ENCODE measurements at places on chromosomes 6 and 20. TPM values are rescaled to one million over a fixed set of nuclear protein-coding genes. Genes with fewer than 3 reads are reported as not detected.

Gene LY86
- total RNA-seq = 7.9 TPM

Gene GTSF1L
- total RNA-seq = not detected

Gene RAD21L1
- total RNA-seq = not detected

DNA sequence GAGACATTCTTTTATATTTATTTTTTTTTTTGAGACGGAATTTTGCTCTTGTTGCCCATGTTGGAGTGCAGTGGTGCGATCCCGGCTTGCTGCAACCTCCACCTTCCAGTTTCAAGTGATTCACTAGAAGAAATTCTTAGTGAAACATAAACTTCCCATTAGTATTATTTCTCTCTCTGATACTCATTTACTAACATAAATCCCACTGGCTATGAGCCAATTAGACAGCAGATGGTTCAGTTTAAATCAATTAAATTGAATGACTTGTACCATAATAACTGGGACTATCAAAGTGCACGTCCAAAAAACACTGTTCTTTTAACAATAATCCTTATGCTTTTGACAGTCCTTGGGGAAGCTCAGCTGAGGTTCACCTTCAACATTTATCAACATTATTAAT is 111.2 kb upstream of the PTCHD4 start:
- H3K36me3 ChIP-seq = no peaks in the 10 kb centered on the region
- no peaks in the 10 kb centered on the region for H3K27me3 ChIP-seq
- DNase-seq = no peak
- H3K4me1 ChIP-seq = no peaks in the 10 kb centered on the region
- no peak overlapping the region for H3K27ac ChIP-seq
- no peak overlapping the region for H3K4me3 ChIP-seq

DNA sequence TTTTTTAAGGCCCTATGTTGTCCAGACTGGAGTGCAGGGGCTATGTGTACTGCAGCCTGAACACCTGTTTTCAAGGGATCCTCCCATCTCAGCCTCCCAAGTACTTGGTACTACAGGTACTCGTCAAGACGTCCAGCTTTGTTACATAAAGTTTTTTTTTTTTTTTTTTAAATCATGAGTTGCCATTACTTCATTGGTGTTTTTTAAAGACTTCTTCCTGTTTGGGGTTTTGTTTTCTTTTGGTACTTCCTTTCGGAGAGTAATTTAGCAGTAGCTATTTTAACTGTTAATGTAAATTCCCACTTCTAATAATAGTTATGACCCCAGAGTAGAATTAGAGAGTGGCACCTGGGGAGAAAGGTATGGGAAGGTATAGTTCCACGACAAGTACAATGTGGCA is 10.5 kb downstream of the ZNFX1 start:
- DNase-seq = no peak
- no peak overlapping the region for H3K4me3 ChIP-seq
- no peaks in the 10 kb centered on the region for H3K27me3 ChIP-seq

DNA sequence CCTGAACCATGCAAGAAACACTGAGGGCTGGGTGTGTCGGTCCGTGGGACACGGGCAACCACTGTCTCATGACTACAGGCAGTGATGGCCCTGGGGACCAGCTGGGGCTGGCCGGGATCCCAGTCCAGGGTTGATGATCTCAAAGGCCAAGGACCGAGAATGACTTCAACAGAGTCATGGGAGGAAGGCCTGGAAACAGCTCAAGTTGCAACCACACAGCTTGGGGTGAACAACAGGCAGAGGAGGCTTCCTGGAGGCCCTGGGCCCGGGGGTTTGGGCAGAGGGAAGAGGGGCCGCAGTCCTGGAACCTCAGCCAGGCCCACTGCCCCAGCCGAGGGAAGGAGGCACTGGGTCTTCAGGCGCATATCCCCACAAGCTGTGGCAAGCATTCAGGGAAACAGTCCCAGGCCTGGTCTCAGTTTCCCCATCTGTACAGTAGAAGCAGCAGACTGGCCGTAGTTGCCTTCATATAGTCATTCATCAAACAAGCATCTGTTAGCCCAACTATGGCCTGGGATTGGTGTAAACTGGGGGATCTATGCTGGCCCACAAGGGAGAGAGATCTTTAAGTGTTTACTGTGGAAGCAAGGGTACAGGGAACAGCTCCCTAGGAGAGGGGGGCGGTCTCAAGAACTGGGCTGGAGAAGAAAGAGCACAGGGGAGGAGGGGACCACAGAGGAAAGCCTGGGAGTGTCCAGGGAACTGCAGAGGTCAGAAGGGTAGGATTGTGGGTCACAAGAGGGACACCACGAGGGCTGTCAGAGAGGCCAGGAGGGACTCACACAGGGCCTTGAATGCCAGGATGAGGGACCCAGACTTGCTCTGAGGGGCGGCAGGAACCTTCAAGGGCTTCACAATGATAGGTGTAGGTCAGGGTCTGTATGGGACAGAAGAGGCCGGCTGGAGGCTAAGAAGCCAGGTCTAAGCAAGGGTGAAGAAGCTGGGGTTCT is 2.1 kb downstream of the MYL9 start:
- peaks cover 5% of the 10 kb centered on the region for H3K36me3 ChIP-seq
- H3K4me1 ChIP-seq = peaks cover 46% of the 10 kb centered on the region
- no peak overlapping the region for H3K4me3 ChIP-seq

GRCh38 chr20:12824328-12825225 is 184.2 kb upstream of the SPTLC3 start:
- H3K27ac ChIP-seq = no peak overlapping the region
- no peaks in the 10 kb centered on the region for H3K27me3 ChIP-seq
- DNase-seq = no peak
- H3K36me3 ChIP-seq = no peaks in the 10 kb centered on the region
- H3K4me3 ChIP-seq = no peak overlapping the region

- H3K27me3 ChIP-seq = peaks cover 17% of the 10 kb centered on the region
- H3K36me3 ChIP-seq = no peaks in the 10 kb centered on the region
Measured at GRCh38 chr6:386688-387266, 4.8 kb upstream of the IRF4 start.

- no peaks in the 10 kb centered on the region for H3K36me3 ChIP-seq
- H3K27me3 ChIP-seq = no peaks in the 10 kb centered on the region
- no peak overlapping the region for H3K4me3 ChIP-seq
- H3K27ac ChIP-seq = no peak overlapping the region
Measured at GRCh38 chr6:164106345-164106769, 691.8 kb downstream of the QKI start.
